ENCODE measurements at places on chromosomes 11 and 22. TPM values are rescaled to one million over a fixed set of nuclear protein-coding genes. Genes with fewer than 3 reads are reported as not detected.

- DNase-seq, result no peak
Measured at GRCh38 chr11:102142333-102142732, 32.1 kb downstream of the YAP1 start.

GRCh38 chr11:59010708-59011107, 71.4 kb downstream of the GLYATL1 start:
- no peak for DNase-seq

- no peak for DNase-seq
Measured at GRCh38 chr11:45895553-45896259, 10.3 kb downstream of the MAPK8IP1 start.

GRCh38 chr11:84289381-84289906, 1003.3 kb upstream of the CCDC90B start:
- DNase-seq, result no peak

GRCh38 chr11:102560555-102561011, 30.0 kb upstream of the MMP7 start:
- peak; percentile 15 for DNase-seq

- DNase-seq, result no peak
Measured at GRCh38 chr11:2376751-2377451, at the start of gene CD81. Gene CD81 (plus strand): TSS chr11:2377310. CDS start chr11:2377550, 240 bp downstream.

GRCh38 chr11:62953811-62954210, 31.0 kb downstream of the SLC22A6 start:
- DNase-seq, result no peak

- no peak for DNase-seq
Measured at GRCh38 chr11:2519517-2519861, 74.7 kb downstream of the KCNQ1 start.

GRCh38 chr11:103010891-103011290, 55.4 kb upstream of the MMP13 start:
- no peak for DNase-seq

DNA sequence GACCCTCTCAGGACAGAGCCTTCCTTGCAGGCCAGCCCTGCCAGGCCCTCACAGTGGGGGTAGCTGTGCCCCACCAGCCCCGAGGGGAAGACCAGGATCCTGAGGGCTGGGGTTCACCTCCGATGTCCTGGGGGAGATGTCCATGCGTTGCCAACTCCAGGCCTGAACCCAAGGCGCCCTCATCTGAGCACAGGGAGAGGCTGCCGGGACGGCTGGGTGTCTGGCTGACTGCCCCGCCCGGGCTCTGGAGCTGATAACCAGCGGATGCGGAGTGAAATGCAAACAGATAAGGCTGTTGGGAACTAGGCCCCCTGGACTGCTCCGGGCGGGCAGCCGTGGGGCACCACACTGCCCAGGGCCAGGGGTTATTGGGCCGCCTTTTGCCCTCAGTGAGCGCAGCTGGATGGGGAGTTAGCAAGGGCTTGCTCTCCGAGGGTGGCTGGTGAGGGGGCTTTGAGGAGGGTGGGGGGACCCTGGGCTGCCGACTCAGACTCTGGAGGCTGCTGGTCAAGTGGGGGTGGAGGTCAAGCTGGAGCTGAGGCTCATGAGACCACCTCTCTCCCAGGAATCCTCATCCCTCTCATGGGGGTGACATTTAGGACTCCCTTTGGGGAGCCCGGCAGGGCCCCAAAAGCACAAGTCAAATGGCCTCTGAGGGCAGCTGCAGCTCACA, 5.6 kb upstream of the MUC6 start:
- DNase-seq, result peak; percentile 53

DNA sequence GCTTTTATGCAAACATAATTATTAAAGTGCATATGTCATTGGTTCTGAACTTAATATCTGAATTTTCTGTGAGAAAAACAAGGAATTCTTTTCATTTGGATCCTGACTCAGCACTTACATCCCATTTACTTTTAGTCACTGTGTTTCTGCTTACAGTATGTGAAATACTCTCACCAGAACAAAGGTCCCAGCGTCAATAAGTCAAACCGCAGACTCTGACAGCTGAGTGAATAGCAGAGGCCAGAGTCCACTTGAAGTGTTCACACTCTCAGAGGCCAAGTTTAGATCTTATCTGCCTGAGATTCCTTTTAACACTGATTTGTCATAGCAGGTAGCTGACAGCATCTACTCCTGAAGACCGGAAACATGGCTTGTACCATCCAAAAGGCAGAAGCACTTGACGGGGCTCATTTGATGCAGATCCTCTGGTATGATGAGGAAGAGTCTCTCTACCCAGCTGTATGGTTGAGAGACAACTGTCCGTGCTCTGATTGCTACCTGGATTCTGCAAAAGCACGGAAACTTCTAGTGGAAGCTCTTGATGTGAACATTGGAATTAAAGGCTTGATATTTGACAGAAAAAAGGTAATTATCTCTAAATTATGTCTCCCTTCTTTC, 14.6 kb downstream of the BBOX1 start:
- DNase-seq, result peak; percentile 14

DNA sequence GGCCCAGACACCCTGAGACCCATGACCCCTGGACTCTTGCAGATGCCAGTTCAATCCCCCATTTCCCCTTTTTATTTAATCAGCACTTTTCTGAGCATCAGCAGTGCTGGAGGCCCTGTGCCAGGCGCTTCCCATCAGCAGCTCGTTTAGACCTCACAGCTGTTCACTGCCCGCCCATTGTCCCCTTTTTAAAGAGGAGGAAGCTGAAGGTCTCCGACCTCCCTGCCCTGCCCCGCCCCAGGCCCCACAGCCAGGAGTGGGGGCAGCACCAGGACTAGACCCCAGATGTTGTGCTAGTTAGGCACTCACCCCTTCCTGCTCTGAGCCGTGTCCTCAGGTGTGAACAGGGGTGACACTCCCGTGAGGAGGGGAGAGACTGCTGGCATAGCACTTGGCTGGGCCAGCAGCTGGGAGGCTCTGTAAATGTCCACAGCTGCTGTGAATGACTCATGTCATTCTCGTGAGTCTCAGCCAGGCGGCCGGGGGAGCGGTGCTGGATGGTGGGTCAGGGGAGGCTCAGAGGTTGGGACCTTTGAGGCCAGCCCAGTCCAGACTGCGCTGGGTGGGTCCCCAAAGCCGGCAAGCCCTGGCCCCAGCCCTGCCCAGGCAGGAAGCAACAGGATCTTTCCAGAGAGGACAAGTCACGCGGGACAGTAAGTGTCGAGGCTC, 19.9 kb downstream of the EMID1 start:
- DNase-seq, result peak; percentile 33

The PAMR1 gene
- 7.8 TPM for total RNA-seq

The ALDH3B2 gene
- total RNA-seq, result not detected

The TSSK2 gene
- total RNA-seq, result not detected

All from transverse colon (tissue), 4 donors.